Omental fat pad (tissue), 4 donors: ENCODE measurements at places on chromosomes 6 and 20.
A peak's percentile ranks its signal among the peaks of the same experiment; 100 is the strongest.

DNA sequence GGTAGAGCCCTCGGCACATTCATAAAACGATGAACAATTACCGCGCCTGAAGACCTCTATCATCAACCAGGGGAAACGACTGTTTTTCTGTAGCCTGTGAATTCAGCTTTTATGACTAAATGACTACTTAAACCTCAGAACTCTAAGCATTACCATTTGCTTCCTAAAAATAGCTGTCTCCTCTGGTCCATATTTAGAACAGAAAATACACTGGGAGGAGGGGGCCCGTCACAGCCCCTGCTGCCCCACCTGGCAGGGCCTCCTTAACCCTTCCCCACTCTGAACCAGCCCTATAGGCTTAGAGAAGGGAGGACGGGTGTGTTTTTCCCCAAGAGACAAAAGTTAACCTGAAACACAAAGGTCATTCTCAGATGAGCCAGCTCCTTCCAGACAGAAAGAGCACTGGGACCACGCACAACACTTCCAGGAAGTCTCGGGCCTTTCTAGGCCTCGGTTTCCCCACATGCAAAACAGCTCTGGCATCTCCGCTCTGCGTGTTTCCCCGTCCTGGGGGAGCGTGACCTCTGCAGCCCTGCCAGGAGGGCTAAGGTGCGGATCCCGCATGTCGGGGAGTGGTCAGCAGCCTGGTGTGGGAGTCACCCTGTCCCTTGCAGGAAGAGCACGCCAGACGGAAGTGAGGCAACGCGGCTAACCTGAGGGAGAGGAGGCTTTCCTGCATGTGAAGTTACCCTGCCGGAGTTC, 193.9 kb downstream of the DLL1 start:
- peak; percentile 9 for DNase-seq

DNA sequence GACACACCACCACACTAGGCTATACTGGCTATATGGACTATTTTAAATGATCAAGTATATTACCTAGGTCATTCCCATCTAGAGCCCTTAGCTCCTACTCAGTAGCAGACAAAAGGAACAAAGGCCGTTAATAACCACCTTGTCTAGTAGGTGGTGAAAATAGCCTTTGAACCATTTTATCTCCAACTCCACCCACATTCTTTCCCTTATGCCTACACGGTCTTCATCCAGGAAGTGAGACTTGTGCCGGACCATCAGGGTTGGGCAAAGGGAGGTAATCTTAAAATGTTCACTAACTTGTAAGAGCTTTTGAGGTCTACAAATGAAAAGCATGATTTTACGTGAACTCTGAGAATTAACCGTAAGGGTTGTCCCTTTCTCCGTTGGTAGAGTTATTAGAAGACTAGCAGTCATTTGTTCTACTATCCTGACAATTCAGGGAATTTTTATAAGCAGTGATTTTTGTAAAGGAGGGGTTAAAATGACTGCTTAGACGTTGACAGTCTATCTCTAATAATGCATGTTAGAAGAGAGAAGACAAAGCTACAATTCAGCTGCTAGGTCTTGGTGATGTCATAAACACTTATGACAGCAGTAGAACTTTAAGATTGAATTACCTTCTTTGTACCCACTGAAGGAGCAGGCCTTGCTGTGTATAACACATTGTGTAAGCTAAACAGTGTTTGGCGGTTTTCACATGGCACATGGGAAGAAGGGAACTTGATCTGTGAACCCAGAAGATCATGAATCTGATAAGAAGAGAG, 371.8 kb upstream of the JAG1 start:
- no peak for DNase-seq

DNA sequence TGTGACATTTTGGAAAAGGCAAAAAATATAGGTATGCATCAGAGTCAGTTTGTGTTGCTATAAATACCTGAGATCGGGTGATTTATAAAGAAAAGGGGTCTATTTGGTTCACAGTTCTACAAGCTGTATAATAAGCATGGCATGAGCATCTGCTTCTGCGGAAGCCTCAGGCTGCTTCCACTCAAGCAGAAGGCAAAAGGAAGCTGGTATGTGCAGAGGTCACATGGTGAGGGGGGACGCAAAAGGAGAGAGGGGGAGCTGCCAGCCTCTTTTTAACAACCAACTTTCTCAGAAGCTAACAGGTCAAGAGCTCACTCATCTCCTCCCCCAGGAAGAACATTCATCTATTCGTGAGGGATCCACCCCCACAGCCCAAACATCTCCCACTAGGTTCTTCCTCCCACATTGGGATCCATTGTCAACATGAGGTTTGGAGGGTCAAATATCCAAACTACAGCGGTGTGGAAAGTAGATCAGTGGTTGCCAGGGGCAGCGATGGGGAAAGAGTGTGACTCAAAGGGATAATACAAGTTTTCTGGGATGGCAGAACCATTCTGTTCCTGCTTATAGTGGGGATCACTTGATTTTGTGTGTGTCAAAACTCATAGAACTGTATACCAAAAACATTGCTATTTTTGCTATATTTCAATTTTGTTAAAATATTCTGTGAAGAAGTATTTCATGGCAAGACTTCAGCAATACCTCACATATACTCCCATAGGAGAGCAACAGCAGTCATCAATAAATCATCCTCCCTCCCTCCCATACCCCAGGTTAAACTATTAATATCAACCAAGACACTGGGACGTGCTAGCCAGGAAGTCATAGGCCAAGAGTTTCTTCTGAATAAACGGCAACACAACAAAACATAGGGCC, 9.9 kb upstream of the FAM50B start:
- DNase-seq: no peak

DNA sequence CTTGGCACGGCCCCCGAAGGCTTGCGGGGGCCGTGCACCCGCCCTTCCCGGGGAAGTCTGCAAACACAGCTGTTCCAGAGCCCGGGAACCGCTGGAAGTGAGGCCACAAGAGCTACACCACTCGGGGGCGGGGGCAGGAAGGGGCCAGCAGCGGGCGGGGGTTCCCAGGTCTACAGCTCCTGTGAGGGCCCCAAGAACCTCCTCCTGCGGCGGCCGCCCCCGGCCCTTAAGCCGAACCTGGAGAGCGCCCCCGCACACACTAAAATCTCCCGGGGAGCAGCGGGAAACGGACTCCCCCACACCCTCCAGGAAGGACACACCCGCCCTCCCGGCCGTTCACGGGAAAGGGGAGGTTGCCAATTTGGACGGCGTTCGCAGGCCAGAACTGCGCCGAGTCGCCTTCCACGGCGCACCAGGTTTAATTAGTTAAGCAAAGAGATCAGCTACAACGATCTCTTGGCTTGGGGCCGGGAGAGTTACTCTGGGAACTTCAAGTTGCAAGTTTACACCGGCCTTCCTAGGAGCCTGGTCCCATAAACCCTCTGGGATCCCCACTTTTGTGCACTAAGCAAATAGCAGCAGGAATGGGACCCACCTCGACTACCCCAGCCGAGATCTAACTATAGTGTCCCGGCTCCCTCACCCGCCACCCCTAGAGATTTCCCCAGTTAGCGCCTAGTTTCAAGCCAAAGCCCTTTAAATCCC, 1.7 kb downstream of the JAG1 start:
- DNase-seq: no peak

DNA sequence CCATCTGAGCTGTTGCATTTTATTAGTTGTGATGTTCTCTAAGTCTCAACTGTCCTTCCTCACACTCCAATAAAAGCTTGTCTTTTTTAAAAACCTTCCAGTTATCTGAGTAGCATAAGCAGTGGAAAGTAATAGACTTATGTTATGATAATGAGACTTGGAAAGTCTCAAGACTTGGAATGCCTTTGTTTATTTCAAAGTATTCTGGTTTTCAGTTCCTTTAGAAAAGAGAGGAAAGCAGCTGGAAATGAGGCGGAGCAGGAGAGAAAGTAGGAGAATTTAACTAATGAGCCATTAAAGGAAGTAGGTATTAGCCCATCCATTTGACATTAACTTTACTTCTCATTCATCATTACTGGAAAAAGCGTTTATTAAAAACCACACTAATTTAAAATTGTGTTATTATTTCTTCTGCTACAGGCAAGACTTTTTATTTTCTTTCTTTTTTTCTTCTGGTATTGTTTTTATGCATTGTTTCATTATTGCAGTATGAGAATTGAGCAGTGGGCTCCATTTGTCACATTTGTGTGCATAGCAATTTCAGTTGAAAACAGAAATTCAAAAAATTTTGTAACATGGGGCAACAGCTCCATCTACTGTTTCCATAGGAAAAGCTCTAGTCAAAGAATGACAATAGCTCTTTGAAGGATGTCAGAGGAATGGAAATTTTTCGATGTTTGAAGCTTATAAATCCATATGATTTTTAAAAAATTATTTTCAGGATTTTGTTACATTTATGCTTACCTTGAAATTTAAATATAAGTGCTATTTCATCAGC, 194.8 kb downstream of the COL9A1 start:
- no peak for DNase-seq
